Nephron progenitor cell (in vitro differentiated cells): ENCODE measurements at places on chromosomes 1 and 21.
A peak's percentile ranks its signal among the peaks of the same experiment; 100 is the strongest.

DNA sequence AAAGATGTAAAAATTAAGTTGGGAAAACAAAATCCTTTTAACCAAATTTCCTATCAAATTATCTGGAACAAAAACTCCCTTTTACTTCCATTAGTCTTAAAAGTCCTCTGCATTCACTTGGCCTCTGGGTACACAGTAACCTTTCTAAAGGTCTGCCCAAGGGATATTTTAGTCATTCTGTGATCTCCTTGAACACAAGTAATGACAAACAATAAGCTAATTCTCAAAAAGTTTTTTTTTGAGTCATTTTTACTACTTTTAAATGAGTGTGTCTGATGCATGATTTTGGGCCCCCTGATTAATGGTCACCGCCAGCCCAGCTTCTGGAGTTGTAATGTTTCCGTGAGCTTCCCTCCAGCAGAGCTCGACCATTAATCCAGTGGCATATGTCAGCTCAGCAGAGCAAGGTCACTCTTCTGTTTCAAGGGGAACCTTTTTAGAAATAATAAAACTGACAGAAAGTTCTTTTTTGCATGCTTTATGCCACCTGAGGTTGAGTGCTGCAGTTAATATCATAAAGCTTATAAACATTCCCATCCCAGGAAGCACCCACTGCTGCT, 14.3 kb downstream of the SAMSN1 start:
- DNase-seq, result peak; percentile 41

DNA sequence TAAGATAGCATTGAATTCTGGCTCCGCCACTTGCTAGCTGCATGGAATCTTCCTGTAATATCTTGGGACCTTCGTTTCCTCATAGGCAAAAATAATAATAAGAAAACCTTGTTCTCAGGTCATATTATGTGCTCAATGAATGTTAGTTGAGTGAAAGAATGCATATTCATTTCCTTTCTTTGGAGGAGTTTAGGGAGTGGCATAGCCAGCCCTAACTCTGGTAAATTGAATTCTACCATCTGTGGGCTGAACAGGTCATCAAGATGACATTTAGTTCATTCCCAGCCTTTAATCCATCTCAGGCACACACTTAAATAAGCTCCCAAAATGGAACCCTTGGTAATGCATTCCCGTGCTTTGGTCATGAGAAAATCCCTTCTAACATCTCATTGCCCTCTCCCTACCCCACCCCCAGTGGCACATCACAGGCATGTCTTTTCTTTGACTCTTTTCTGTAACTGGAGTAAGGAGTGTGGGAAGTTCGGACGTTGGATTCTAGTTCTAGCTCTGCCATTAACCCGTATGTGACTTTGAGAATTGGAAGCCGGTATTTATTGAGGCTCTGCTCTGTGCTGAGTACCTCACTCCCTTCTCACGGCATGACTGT, 13.2 kb upstream of the MYOG start:
- no peak for DNase-seq

GRCh38 chr1:36323636-36324352, at the start of gene EVA1B:
Gene EVA1B, minus strand, starts transcription at chr1:36323645. Its CDS starts 608 bp downstream, at chr1:36323037.
- DNase-seq, result peak; percentile 76

DNA sequence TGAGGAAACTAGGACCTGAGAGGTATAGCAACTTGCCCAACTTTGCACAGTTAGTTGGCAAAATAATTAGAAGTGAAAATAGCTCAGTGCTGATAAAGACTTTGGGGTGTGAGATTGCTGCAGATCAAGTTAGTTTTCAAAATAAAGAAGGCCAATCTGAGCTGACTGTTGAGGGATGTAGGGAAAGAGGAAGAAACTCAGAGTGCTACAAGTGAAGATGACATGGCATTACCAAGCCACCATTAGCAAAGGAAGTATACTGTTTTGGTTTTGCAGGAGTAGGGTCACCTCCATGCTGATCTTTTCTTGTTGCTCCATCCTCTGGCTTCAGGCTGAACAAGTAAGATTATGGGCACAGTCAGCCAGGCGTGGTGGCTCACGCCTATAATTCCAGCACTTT, 78.7 kb upstream of the ADAM30 start:
- no peak for DNase-seq

- no peak for DNase-seq
These were observed 11.8 kb downstream of the NHLH2 start for GRCh38 chr1:115829023-115829674.

GRCh38 chr1:62722796-62723195, 34.6 kb upstream of the DOCK7 start:
- DNase-seq, result no peak

GRCh38 chr1:66506991-66507390, 27.0 kb upstream of the SGIP1 start:
- DNase-seq, result no peak

GRCh38 chr1:41619511-41620364, 135.3 kb upstream of the EDN2 start:
- no peak for DNase-seq

DNA sequence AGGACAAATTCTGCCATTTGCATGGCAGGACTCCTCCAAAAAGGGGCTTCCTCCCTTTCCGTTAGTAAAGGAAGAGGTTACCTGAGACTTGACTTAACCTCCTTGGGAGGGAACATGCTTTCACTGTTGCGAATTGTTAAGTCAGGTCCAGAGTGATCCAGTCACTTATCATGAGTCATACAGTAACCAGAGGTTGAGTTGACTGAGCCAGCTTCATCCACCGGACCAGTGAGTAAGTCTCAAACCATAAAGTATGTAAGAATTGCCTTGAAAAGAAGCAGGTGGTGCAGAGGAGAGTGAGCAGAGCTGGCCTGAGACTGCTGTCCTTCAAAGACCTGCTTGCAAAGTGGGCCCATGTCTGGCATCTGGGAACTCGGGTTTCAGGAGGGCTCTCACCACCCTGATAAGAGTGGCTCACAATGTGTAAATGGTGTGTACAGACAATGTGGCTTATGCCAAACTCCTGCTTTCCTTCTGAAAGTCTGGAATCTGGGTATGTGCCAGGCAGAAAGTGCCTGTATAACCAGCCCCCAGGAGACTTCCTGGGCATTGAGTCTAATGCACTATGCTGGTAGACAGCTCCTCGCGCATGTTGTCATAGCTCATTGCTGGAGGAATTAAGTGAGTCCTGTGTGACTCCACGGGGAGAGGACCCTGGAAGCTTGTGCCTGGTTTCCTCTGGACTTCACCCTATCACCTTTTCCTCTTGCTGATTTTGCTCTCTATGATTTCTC, 84.3 kb upstream of the KLHDC7A start:
- DNase-seq, result no peak

DNA sequence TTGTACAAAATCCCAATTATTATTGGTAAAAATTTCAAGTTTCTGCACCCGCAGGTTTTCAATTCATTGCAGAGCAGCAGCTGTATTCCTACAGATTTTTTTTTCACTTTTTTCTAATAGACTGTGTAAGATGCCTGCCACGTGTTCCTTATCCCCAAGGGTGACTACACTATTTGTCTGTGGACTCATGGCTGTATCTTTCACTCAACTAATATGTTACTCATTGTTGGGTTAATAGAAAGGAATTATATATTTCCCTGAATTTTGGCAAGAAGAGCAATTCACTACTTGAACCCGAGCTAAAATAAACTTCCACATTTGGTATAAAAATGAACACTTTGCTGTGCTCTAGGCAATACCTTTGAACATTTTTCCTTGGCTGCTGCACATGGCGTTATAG, 158.7 kb downstream of the NCAM2 start:
- no peak for DNase-seq
